ENCODE measurements at places on chromosomes 3 and 15. TPM values are rescaled to one million over a fixed set of nuclear protein-coding genes. Genes with fewer than 3 reads are reported as not detected.

Gene SKOR1
- total RNA-seq = not detected

Gene GCSAM
- not detected for total RNA-seq

Gene NR2E3
- 0.09 TPM for total RNA-seq

Gene ANXA2
- total RNA-seq = 5,263 TPM

Gene TTLL13
- 0.09 TPM for total RNA-seq

Gene BSN
- total RNA-seq = 0.25 TPM

Gene AP2M1
- total RNA-seq = 277 TPM

Gene FBXO45
- total RNA-seq = 8.8 TPM

Gene COLQ
- 0.24 TPM for total RNA-seq

Gene CLPX
- total RNA-seq = 49.8 TPM

Gene TNFAIP8L3
- 43.1 TPM for total RNA-seq

Gene SNX22
- 1.3 TPM for total RNA-seq

Gene BOC
- total RNA-seq = 5.3 TPM

Gene TGM4
- 0.39 TPM for total RNA-seq

Gene FGD5
- 0.04 TPM for total RNA-seq

Gene AMOTL2
- 52.1 TPM for total RNA-seq

Gene PAK6
- total RNA-seq = 0.30 TPM

Gene WNT7A
- total RNA-seq = 0.04 TPM

Gene RABL3
- total RNA-seq = 17.5 TPM

Gene NIT2
- 83.2 TPM for total RNA-seq

Gene HPS3
- total RNA-seq = 35.9 TPM

Gene FAM107A
- 0.46 TPM for total RNA-seq

Gene TM4SF4
- total RNA-seq = 35.9 TPM

Gene AHSG
- 0.09 TPM for total RNA-seq

Gene FBXL22
- total RNA-seq = 0.32 TPM

Gene SLC28A2
- total RNA-seq = not detected

Gene HYAL1
- total RNA-seq = 0.69 TPM

Gene MRAS
- total RNA-seq = 11.0 TPM

Gene MINAR1
- 0.59 TPM for total RNA-seq

Gene C2CD4A
- 0.14 TPM for total RNA-seq

Gene CD200R1L
- not detected for total RNA-seq

Gene SI
- total RNA-seq = not detected

Gene RNU5B-1
- not detected for total RNA-seq

Gene IL17RD
- total RNA-seq = 1.2 TPM

Gene WDR82
- total RNA-seq = 56.9 TPM

Gene RTP1
- not detected for total RNA-seq

Gene ALDH1A2
- total RNA-seq = 0.36 TPM

Gene NOX5
- 0.18 TPM for total RNA-seq

Gene ARNT2
- 19.3 TPM for total RNA-seq

Gene CLN6
- total RNA-seq = 86.1 TPM

Gene RARRES1
- total RNA-seq = 9.2 TPM

Gene PTH1R
- total RNA-seq = 1.4 TPM

Gene CCR3
- total RNA-seq = not detected

Gene SLC27A2
- total RNA-seq = 38.5 TPM

Gene CLDN16
- total RNA-seq = 0.09 TPM

Gene MTFMT
- total RNA-seq = 25.7 TPM
